ENCODE measurements at places on chromosomes 16 and 17. TPM values are rescaled to one million over a fixed set of nuclear protein-coding genes. Genes with fewer than 3 reads are reported as not detected.

The CSH2 gene
- not detected for total RNA-seq

The CXCL16 gene
- 9.1 TPM for total RNA-seq

The HIGD1B gene
- 18.9 TPM for total RNA-seq

The CNTD1 gene
- total RNA-seq, result 2.7 TPM

The EARS2 gene
- total RNA-seq, result 35.5 TPM

The GJC1 gene
- total RNA-seq, result 9.0 TPM

The PPY gene
- total RNA-seq, result not detected

The RCVRN gene
- 1.6 TPM for total RNA-seq

The DPEP2 gene
- total RNA-seq, result 0.29 TPM

The VWA3A gene
- 24.0 TPM for total RNA-seq

The GRAPL gene
- 2.7 TPM for total RNA-seq

The MLKL gene
- 4.7 TPM for total RNA-seq

The CAVIN1 gene
- 30.5 TPM for total RNA-seq

The AGRP gene
- total RNA-seq, result not detected

The KRT10 gene
- total RNA-seq, result 17.6 TPM

The PRR11 gene
- 3.5 TPM for total RNA-seq

The MRTFB gene
- total RNA-seq, result 188 TPM

The PNMT gene
- 7.4 TPM for total RNA-seq

The TMED6 gene
- total RNA-seq, result 2.4 TPM

The CCR7 gene
- total RNA-seq, result not detected

The TMC6 gene
- 95.9 TPM for total RNA-seq

The IL17C gene
- not detected for total RNA-seq

The COQ7 gene
- total RNA-seq, result 25.5 TPM

The CHST6 gene
- 31.4 TPM for total RNA-seq

The NAGS gene
- 2.2 TPM for total RNA-seq

The UNC13D gene
- 8.5 TPM for total RNA-seq

The RTN4RL1 gene
- 24.0 TPM for total RNA-seq

The LITAFD gene
- total RNA-seq, result not detected
